GM20000 (cell line): ENCODE measurements at places on chromosomes 4 and X.

DNA sequence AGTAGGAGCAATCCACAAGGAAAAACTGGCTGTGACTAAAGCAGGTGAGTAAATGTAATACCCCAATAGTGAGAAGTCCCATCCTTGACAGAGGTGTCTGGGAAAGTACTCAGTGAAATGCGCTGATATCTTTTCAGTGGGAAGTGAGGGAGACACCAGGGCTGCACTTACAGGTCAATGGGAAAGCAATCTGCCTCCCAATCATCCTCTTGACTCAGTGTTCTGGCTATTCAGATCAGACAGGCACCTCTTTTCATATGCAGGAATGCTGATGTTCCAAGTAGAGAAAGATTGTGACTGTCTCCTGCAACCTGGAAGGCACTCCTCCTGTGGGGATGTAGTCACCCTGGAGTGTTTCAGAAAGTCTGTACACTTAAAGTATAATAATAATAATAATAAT lies 39.9 kb upstream of the SPIN2A start:
- no peak for DNase-seq

DNA sequence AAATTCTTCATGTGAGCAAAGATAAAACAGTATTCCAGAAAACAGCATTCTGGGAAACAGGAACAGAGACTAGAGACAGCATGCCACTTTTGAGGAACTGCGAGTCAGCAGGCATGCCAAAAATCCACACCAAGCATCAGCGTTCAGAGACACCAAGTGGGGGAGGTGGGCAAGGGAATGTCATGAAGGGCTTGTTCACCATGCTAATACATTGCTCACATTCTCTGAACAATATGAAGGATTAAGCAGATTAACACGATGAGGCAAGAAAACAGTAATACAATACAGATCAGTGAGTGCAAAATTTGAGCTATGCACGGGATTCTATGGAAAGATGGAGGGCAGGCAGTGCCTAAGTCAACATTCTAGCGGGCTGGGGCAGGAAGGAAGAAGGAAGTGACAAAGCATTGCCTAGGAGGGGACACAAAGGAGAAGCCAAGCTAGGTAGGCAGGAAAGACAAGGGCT lies 278.3 kb downstream of the FBXW7 start:
- no peak for DNase-seq

GRCh38 chr4:5341526-5341925 lies 290.2 kb downstream of the STK32B start:
- no peak for DNase-seq

DNA sequence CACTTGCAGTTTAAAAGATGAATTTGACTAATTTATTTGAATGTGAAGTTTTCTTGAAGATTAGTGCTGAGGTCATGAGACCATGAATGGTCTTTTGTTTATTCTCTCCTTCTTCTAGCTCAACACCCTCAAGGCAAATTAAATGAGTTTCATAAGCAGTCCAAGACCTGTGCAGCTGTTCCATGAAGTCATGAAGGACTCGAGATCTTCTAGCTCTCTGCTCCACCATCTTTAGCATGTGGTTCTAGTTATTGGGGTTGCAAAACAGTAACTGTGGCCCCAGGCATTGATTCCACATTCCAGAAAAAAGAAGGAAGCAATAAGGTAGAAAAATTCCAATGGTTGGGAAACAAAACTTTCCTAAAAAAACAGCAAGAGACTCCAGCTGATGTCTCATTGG lies 84.2 kb upstream of the HS3ST1 start:
- DNase-seq: no peak

GRCh38 chr4:55517526-55518229 lies 29.0 kb downstream of the CLOCK start:
- peak; percentile 13 for DNase-seq

GRCh38 chr4:140061194-140061593 lies 92.8 kb downstream of the MAML3 start:
- no peak for DNase-seq

DNA sequence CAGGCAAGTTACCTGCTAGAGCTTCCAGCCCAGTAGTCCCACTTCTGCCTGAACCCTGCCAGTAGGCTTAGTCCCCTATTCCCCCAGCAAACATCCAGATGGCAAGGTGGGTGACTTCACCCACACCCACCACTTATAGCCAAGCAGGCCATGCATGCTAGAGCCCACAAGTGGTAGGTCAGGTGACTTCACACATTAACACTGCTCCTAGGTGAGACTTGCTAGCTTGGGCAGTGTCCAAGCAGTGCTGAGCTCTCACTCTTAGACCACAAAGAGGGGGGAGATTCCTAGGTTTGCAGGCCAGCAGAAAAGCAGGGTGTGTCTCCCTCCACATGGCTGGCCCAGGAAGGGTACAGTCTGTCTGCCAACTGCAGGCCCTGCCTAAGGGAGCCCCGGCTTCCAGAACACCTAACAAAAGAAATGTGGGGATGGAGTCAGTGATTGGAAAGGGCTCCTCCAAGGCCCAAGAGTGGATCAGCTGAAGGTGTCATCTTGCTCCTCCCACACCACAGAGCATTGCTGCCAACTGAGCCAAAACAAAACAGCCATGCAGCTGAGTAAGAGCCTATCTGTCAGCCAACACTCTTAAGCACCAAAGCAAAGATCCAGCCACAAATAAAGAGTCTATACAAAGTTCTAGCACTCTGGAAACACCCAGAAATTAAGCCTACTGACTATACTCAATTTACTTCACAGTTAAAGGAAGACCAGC lies 158.1 kb upstream of the USP38 start:
- no peak for DNase-seq

- DNase-seq: no peak
These were observed 483.6 kb downstream of the BCOR start for GRCh38 chrX:39613997-39614679.

DNA sequence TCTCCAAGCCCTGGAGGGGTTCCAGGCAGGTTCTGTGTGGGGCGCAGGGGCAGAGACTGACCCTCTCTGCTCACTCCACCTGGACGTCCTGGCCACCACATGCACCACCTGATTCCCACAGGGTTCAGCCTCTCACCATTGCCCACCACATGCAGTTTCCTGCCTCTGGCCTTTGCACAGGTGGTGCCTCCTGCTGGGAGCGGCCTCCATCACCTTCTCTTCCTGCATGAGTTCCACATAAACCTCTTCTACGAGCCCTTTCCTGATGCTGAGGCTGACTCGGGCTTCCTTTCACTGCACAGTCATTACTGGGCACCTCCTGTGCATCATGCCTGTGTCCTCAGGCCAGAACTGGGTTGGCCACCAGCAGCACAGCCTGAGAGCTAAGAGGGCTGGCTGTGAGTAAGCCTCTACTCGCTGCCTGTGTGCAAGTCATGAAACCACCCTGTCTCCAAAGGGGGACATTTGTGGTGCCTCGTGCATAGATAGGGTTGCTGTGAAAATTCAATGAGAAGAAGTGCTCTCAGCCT lies 19.9 kb downstream of the MAN2B2 start:
- no peak for DNase-seq

DNA sequence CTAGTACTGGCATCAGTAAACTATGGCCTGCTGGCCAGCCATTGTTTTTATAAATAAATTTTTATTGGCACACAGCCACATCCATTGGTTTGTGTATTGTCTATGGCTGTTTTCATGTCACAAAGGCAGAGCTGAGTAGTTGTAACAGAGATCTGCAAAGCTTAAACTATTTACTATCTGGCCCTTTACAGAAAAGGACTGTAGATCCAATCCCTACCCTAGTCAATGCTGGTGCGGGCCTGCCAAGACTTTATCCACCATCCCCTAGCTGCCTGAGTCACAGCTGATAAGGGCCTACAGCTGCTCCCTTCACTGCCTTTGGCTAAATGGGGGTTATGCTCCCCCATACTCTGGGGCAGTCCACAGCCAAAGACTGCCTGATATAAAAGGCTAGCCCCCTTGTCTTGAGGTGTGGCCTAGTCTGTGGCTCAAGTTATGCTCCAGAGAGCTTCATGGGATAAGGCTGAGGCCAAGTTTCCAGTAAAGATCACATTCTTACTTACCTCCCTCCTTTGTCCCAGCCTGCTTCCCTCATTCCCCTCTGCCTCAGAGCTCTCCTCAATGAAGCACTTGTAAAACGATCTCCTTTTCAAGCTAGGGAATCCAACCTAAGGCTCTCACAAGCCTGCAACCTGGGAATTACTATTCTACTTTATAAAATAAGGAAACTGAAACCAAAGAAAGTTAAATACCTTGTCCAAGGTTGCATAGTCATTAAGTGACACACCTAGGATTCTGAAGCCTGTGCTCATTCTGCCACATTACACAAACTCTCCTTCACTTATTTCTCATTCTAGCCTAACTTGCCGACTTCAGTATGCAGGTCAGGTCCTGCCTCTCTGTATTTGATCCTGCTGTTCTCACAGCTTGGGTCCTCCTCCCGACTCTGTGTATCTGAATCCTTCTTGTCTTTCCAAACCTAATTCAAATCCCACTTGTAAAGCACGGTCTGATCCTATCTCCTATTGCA lies 20.7 kb downstream of the ACE2 start:
- no peak for DNase-seq

DNA sequence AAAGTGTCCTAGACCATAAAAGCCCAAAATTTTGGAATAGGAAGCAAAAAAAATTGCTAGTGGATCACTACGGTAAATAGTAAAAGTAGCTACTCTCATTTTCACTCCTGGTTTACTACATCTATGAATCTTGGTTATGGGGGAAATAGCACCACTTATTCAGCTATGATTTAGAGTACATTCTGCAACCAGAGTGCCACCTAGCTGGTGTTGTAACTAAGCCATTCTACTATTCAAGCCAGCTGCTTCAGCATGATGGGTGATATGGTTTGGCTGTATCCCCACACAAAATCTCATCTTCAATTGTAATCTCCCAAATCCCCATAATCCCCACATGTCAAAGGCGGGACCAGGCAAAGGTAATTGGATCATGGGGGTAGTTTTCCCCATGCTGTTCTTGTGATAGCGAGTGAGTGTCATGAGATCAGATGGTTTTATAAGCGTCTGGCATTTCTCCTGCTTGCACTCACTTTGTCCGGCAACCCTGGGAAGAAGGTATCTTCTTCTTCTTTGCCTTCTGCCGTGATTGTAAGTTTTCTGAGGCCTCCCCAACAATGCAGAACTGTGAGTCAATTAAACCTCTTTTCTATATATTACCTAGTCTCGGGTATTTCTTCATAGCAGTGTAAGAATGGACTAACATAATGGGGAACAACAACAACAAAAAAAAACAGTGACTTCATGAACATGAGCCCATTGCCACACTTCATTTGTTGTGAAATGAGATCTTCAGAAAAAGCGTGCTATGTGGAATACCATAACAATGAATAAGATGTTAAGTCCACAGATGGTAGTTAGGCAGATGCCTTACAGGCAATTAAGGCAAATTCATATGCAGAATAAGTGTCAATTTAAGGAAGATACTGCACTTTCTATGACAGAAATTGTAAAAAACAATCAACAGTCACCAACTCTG lies 280.1 kb downstream of the PABPC4L start:
- no peak for DNase-seq

DNA sequence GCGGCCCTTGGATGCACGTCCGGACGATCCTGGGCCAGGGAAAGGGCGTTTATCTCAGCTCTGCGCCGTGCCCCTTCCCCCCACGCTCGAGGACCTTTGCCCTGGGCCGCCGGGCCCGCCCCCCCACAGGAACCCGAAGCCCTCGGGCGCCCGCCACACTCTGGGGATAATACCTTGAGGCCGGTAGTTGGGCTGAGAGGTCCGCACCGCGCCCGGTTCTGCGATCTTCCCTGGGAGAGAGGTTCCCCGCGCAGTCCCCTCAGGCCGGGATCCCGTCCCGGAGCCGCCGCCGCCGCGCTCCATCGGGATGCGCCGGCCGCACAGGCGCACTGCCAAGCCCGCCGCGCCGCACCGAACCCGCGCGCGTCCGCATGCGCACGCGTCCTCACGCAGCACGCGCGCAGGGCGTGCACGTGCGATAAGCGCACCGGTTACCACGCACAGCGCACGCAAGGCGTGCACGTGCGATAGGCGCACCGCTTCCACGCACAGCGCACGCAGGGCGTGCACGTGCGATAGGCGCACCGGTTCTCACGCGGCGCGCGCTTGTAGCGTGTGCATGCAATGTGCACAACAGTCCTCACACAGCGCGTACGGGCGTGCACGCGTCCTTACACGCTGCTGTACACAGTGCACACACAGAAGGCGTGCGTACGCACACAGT lies at the start of gene MAP7D2:
TSS of gene MAP7D2 (minus strand) at position 331 of the 664 bp plus-strand sequence. CDS start at position 303, 28 bp downstream.
- DNase-seq: peak; percentile 16

- DNase-seq: no peak
These were observed 818.1 kb downstream of the FSTL5 start for GRCh38 chr4:161345741-161346140.

GRCh38 chr4:1795299-1796195 lies 2.5 kb downstream of the FGFR3 start:
- DNase-seq: no peak

GRCh38 chrX:55342533-55343501 lies 78.1 kb upstream of the PAGE3 start:
- peak; percentile 45 for DNase-seq

- no peak for DNase-seq
These were observed 113.8 kb upstream of the LRPAP1 start for GRCh38 chr4:3645711-3646679.

- no peak for DNase-seq
These were observed 470.2 kb downstream of the SPRY1 start for GRCh38 chr4:123866796-123867195.

DNA sequence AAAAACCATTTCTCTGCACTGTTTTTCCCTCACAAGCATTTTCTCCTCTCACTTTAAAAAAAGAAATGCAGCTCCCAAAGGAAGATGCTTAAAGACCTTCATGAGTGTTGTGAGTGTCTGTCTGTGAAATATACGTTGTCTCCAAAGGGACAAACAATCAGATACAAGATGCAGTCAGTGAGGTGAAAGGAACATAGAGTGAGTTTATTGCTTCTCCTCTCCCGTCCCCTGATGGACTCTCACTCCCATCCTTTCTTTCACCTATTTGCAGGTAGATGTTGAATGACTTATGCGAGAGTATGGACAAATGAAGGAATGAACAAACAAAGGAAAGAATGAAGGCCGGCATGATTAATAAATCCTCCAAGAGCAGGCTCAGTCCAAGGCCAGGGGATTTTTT lies 561.2 kb upstream of the DIPK2B start:
- no peak for DNase-seq

DNA sequence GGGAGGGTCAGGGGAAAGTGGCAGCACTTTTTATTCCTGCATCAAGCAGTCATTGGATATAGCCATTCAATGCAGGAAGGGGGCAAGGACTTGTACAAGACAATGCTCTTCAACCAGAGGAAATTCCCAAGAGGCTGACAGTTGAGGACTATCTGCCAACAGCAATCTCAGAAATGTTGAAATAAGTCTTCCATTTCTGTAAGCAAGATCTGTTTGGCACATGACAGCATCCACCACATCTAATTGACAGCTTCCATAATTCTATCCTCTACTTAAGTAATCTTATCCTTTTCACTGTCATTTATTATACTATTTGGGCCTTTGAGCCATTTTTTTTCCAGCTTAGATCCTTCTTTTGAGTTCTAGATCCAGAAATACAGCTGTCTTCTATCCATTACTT lies 110.7 kb downstream of the CFAP299 start:
- DNase-seq: no peak
